A549 treated with DMSO at 1 μM for 4 hours (cell line): ENCODE measurements at places on chromosomes 2 and 18. TPM values are rescaled to one million over a fixed set of nuclear protein-coding genes. Genes with fewer than 3 reads are reported as not detected.

The HRH4 gene
- total RNA-seq = not detected in 5 replicates

The SLC66A3 gene
- total RNA-seq = 34.1 to 41.4 TPM (median 37.2 TPM) in 5 replicates

The CHRNA1 gene
- not detected in 5 replicates for total RNA-seq

The CCT7 gene
- total RNA-seq = 565 to 891 TPM (median 613 TPM) in 5 replicates

The SLC30A3 gene
- 3.2 to 4.9 TPM (median 3.7 TPM) in 5 replicates for total RNA-seq

The AQP12A gene
- not detected in 5 replicates for total RNA-seq

The SCN3A gene
- total RNA-seq = 0.01 to 0.07 TPM in 2 of 5 replicates, not detected in the others

The COLEC12 gene
- total RNA-seq = 0.03 to 0.06 TPM (median 0.05 TPM) in 4 of 5 replicates, not detected in the other

The APCDD1 gene
- total RNA-seq = not detected in 5 replicates

The EMILIN1 gene
- total RNA-seq = 0.23 to 0.46 TPM (median 0.31 TPM) in 4 of 5 replicates, not detected in the other

The ETAA1 gene
- 7.7 to 11.4 TPM (median 9.9 TPM) in 5 replicates for total RNA-seq

The FZD7 gene
- 5.9 to 8.4 TPM (median 7.4 TPM) in 5 replicates for total RNA-seq

The ADAM23 gene
- total RNA-seq = 8.8 to 10.2 TPM (median 10.0 TPM) in 5 replicates

The LINC00305 gene
- total RNA-seq = not detected in 5 replicates

The RAD51AP2 gene
- total RNA-seq = not detected in 5 replicates

The REL gene
- 2.5 to 5.2 TPM (median 4.0 TPM) in 5 replicates for total RNA-seq

The FABP1 gene
- not detected in 5 replicates for total RNA-seq

The ZNF521 gene
- not detected in 5 replicates for total RNA-seq

The CCDC148 gene
- total RNA-seq = 0.13 to 0.55 TPM (median 0.38 TPM) in 5 replicates

The CD207 gene
- not detected in 5 replicates for total RNA-seq

The ALLC gene
- total RNA-seq = 0.05 TPM in 1 of 5 replicates, not detected in the others

The KLHL41 gene
- total RNA-seq = 0.14 to 0.20 TPM (median 0.17 TPM) in 5 replicates

The CAPN14 gene
- total RNA-seq = 0.03 to 0.07 TPM (median 0.05 TPM) in 4 of 5 replicates, not detected in the other

The TFCP2L1 gene
- 0.78 to 0.94 TPM (median 0.89 TPM) in 5 replicates for total RNA-seq

The IL1RL1 gene
- total RNA-seq = 0.84 to 1.6 TPM (median 1.1 TPM) in 5 replicates

The CCT4 gene
- total RNA-seq = 275 to 347 TPM (median 337 TPM) in 5 replicates

The NCKAP5 gene
- total RNA-seq = 0.76 to 1.7 TPM (median 1.3 TPM) in 5 replicates

The STARD6 gene
- total RNA-seq = not detected in 5 replicates

The LGALSL gene
- 8.4 to 14.5 TPM (median 9.8 TPM) in 5 replicates for total RNA-seq

The MYCN gene
- not detected in 5 replicates for total RNA-seq

The TCF23 gene
- not detected in 5 replicates for total RNA-seq

The AGXT gene
- total RNA-seq = not detected in 5 replicates

The COL3A1 gene
- 0.22 to 0.26 TPM (median 0.25 TPM) in 5 replicates for total RNA-seq

The RTP5 gene
- not detected in 5 replicates for total RNA-seq

The RMC1 gene
- 13.8 to 17.7 TPM (median 16.3 TPM) in 5 replicates for total RNA-seq

The KANSL1L gene
- 0.24 to 0.99 TPM (median 0.56 TPM) in 5 replicates for total RNA-seq

The NAT8 gene
- total RNA-seq = not detected in 5 replicates

The ARHGAP15 gene
- not detected in 5 replicates for total RNA-seq

The FEV gene
- total RNA-seq = not detected in 5 replicates

The TDRD15 gene
- total RNA-seq = not detected in 5 replicates

The RNF25 gene
- 39.0 to 58.2 TPM (median 47.7 TPM) in 5 replicates for total RNA-seq

The SLC19A3 gene
- total RNA-seq = 2.5 to 3.8 TPM (median 3.2 TPM) in 5 replicates
